SK-N-SH (cell line): ENCODE measurements at places on chromosomes 4 and X. TPM values are rescaled to one million over a fixed set of nuclear protein-coding genes. Genes with fewer than 3 reads are reported as not detected.

GSX2 gene
- 0.02 and 0.41 TPM in 2 replicates for polyA plus RNA-seq

MAGEA12 gene
- polyA plus RNA-seq = 81.1 and 104 TPM in 2 replicates

GRCh38 chrX:39941332-39941920 lies 156.3 kb downstream of the BCOR start:
- no peak overlapping the region; the same call in 1 of the 2 replicates for H3K27ac ChIP-seq

DNA sequence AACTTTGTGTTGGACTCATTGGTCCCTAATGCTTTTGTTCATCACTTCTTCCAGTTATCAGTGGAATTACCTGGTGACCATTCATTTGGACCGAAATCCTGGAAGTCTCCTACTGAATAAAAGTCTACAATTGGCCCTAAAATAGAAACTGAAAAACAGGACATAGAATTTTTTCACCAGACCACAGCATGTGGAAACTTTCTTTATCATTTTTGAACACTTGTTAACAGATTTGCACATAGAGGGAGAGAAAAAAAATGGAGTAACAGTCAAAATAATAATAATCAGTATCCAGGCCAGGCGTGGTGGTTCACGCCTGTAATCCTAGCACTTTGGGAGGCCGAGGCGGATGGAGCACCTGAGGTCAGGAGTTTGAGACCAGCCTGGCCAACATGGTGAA lies 7.1 kb downstream of the EPGN start:
- H3K4me1 ChIP-seq = no peaks in the 10 kb centered on the region; the same call in 1 of the 2 replicates
- no peaks in the 10 kb centered on the region for H3K36me3 ChIP-seq
- DNase-seq = no peak

GRCh38 chr4:143386812-143387211 lies 50.1 kb downstream of the GAB1 start:
- H3K27me3 ChIP-seq = no peaks in the 10 kb centered on the region
- no peaks in the 10 kb centered on the region for H3K36me3 ChIP-seq
- no peak overlapping the region for H3K4me3 ChIP-seq
- no peak for DNase-seq

DNA sequence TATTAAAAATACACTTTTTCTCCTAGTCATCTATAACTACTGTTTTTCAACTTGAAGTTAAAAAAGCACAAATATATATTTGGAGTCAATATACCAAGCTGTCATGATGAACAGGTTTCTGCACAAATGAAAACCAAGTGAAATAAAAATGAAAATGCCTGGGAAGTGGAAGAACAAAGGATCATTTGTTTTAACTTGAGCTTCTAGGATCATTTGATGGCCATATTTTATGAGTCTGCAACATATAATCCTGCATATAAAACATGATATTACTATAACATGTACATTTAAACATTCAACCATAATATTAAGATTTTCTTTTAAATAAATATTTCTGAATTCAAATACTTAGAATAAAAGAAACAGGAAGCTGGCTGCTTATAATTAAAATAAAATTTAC lies 8.5 kb upstream of the ARHGEF38 start:
- H3K27ac ChIP-seq = peak overlapping the region; percentile 31; the same call in 1 of the 2 replicates
- H3K4me1 ChIP-seq = no peaks in the 10 kb centered on the region; the same call in 1 of the 2 replicates
- no peak overlapping the region for H3K4me3 ChIP-seq

DNA sequence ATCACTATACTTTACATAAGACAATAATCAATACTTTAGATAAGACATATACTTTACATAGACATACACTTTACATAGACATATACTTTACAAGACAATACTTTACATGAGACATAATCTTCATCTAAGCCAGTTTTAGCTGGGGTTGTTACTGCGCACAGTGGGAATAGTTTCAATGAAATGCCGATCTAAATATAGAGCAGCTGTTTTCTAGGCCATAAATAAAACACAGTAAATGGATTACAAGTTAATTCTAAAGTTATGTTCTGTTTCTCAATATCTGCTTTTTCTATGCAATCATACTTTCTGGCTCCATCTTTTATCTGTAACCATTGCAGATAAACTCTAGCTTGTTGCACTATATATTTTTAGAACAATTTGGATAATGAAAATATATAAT lies 1470.6 kb upstream of the PABPC4L start:
- no peaks in the 10 kb centered on the region for H3K36me3 ChIP-seq
- H3K27me3 ChIP-seq = no peaks in the 10 kb centered on the region
- no peaks in the 10 kb centered on the region for H3K4me1 ChIP-seq
- H3K4me3 ChIP-seq = no peak overlapping the region

DNA sequence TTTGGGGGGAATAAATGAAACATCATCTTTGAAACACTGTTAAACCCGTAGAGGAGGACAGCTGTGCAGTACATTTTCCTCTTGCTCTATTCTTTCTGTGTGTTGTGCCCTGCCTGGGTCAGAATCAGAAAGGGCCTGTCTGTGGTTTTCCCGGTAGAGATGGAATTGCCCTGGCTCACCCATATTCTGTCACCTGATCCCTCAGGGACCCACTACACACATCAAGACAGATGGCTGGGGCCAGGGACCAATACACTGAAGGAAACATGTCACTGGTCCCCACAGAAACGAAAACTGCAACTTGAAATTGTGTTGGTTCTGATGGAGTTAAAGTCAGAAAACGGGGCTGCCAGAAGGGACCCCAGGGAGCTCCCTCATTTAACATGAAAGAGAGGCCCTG lies 114.9 kb downstream of the ZNF827 start:
- H3K36me3 ChIP-seq = peaks cover 25% of the 10 kb centered on the region
- H3K4me3 ChIP-seq = no peak overlapping the region
- no peak overlapping the region for H3K27ac ChIP-seq
- H3K27me3 ChIP-seq = no peaks in the 10 kb centered on the region
- no peaks in the 10 kb centered on the region for H3K4me1 ChIP-seq
